ENCODE measurements at places on chromosomes 12 and 14. TPM values are rescaled to one million over a fixed set of nuclear protein-coding genes. Genes with fewer than 3 reads are reported as not detected.

DNA sequence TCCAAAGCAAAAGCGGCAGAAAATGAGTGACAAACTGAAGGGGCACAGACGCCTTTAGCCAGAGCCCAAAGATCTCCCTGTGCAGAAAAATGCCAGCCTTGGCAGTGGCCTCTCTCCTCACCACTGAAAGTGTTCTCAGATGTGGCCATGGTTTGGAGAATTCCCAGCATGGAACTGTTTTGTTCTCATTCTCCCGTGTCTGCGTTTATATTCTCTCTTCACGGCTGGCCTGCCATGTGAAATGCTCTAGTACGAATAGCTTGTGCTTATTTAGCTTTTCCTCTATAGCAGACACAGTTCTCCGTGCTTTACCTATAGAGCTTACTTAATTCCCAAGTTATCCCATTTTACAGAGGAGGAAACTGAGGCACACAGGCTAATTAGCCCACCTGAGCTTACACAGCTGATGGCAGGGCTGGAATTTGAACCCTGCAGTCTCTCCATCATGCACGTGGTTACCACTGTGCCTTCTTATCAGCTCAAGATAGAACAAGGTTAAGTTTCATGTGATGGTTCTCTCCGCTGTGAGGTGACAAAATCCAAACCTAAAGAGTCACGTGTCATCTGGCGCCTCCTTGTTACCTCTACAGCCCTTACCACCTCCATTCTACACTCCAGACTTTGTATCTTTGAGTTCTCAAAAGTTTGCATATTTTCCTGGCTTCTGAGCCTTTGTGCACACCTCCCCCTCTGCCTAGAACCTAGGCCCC is 141.6 kb downstream of the GCH1 start:
- H3K27ac ChIP-seq: peak overlapping the region; percentile 67
- H3K27me3 ChIP-seq: no peaks in the 10 kb centered on the region
- DNase-seq: no peak
- H3K4me3 ChIP-seq: no peak overlapping the region

- DNase-seq: no peak
- no peak overlapping the region for H3K4me3 ChIP-seq
- no peaks in the 10 kb centered on the region for H3K27me3 ChIP-seq
- no peaks in the 10 kb centered on the region for H3K36me3 ChIP-seq
Observed at GRCh38 chr12:97142737-97143410, 235.8 kb downstream of the NEDD1 start.

DNA sequence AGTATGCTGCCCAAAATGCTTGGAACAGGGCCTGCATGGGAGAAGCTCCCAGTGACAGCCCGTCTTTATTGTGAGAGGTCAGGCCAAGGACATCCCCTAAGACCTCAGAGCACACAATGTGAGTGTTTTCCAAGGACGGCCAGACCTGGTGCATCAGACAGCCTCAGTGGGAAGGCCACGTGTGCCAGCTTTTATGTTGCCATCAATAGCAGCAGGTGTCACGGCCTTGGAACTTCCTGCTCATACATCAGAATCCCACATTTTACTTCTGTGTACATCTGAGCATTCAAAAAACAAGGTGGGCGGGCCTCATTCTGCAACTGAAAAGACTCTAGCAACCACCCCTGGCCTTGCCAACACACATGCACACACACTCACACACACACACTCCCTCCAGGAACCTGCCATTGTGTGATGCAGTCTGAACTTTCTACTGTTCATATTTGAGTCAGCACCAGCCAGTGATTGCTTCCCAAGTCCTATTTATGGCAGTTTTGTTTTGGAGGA is 753.1 kb upstream of the TBX3 start:
- no peak overlapping the region for H3K27ac ChIP-seq
- no peaks in the 10 kb centered on the region for H3K36me3 ChIP-seq
- H3K4me3 ChIP-seq: no peak overlapping the region
- H3K4me1 ChIP-seq: no peaks in the 10 kb centered on the region
- no peak for DNase-seq

DNA sequence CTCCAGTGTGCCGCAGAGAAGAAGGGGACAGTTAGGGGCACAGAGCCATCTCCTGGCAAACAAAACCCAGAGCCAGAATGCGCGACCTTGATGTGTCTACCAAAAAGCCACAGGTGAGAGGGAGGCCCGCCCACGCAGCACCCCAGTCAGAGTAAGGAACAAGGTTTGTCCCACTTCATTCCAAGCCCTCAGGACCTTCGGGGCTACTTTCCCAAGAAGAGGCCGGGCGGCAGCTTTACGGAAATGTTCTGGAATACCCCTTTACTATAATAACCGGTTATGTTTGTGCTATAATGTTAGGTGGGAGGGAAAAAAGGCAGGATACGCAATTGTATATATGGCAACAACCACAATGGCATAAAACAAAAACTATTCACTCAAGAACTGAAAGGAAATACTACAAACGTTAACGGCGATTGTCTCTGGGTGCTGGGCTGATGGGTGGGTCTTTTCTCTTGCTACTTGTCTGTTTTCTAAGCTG is 12.3 kb downstream of the CCDC88C start:
- H3K27me3 ChIP-seq: no peaks in the 10 kb centered on the region
- no peak for DNase-seq
- no peaks in the 10 kb centered on the region for H3K4me1 ChIP-seq
- H3K4me3 ChIP-seq: no peak overlapping the region
- H3K36me3 ChIP-seq: no peaks in the 10 kb centered on the region

DNA sequence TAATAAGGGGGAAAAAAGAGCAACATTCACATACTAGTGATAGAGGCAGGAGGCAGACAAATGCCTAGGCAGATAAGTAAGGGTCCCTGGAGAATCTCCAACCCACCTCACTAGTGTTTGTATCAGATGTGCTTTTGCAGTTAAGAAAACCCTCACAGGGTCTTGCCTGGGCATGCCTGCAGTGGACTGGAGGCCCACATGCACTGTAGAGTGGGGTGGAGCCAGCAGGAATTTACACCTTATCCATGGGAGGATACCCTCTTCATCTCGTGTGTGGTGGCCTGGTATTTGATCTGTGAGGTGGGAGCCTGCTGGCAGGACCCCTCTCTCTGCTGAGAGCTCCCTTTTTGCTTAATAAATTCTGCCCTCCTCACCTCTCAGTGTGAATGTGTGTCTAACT is 238.0 kb upstream of the SLC16A7 start:
- DNase-seq: no peak
- H3K4me3 ChIP-seq: no peak overlapping the region
- H3K36me3 ChIP-seq: no peaks in the 10 kb centered on the region
- no peak overlapping the region for H3K27ac ChIP-seq
- no peaks in the 10 kb centered on the region for H3K4me1 ChIP-seq

GRCh38 chr12:79058342-79058741 is 193.8 kb downstream of the SYT1 start:
- H3K4me1 ChIP-seq: no peaks in the 10 kb centered on the region
- H3K4me3 ChIP-seq: no peak overlapping the region
- DNase-seq: no peak
- H3K27me3 ChIP-seq: no peaks in the 10 kb centered on the region
- no peaks in the 10 kb centered on the region for H3K36me3 ChIP-seq

DNA sequence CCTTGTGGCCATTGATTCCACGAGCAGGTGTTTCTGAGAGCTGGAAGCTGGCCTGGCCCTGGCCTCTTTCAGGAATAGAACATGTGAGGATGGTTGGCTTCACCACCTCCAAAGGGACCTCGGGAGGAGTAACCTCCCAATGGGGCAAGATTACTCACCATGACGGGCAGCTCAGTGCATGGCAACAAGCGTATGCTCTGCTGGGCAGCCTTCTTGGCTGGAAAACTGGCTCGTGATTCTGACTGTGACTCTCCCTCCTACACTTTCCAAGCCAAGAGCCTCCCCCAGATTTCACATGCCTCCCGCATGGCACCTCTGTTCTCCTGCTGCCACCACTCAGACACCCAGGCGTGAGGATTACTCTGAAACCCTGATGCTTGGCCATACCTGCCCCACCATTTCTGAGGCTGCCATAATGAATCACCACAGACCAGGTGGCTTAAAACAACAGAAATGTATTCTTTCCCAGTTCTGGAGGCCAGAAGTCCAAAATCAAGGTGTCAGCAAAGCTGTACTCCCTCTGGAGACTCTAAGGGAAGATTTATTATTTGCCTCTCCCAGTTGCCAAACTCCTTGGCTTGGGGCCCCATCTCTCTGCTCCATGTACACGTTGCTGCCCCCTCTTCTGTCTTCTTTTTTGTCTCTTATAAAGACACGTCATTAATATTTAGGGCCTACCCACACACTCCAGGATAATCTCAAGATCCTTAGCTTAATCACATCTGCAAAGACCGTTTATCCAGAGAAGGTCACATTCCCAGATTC is 215.9 kb downstream of the CHST11 start:
- peak; percentile 65 for DNase-seq
- no peak overlapping the region for H3K4me3 ChIP-seq
- H3K27me3 ChIP-seq: no peaks in the 10 kb centered on the region
- H3K27ac ChIP-seq: peak overlapping the region; percentile 72
- H3K36me3 ChIP-seq: no peaks in the 10 kb centered on the region

SPX gene
- not detected for total RNA-seq

All from ascending aorta (tissue), 2 donors.